ENCODE measurements at places on chromosomes 12 and 14.
A peak's percentile ranks its signal among the peaks of the same experiment; 100 is the strongest.

DNA sequence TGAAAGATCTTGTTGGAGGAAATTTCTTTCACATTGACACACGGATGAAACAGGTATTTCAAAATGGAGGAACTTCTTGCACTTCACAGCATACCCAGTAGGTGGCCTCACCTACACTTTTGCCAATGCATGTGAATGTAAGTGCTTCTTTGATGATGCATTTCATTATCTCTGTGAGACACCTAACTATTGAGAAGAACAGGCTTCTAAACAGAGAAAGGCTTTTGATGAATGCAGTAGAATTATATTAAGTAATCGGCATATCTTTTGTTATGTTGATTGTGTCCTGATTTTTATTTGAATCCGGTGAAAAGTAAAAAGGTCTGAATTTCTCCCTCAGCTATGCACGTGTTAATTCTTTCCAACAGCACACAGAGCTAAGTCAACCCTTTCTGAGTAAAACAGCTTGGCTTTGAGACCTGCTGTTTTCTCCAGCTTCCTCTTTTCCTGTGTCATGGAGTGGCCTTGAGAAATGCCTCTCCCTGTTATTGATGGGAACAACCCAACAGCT, 399.0 kb downstream of the NAV3 start:
- DNase-seq = peak; percentile 8

DNA sequence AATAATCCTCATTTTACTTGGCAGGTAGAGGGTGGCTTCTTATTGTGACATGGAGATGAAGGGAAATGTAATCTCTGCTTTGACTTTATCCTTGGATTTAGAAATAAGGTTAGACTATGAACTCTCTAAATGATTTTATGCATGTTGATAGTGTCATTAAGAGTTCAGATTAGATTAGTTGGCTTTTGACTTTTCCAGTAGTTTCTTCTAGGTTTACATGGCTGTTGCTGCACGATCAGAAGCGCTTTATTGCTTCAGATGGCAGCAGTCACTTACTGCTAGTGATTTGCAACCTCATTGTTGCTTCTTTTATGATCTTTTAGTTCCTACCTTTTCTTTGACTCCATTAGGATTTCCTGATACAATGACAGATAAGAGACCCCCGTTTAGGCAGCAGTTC, 32.3 kb downstream of the SLC15A5 start:
- no peak for DNase-seq

DNA sequence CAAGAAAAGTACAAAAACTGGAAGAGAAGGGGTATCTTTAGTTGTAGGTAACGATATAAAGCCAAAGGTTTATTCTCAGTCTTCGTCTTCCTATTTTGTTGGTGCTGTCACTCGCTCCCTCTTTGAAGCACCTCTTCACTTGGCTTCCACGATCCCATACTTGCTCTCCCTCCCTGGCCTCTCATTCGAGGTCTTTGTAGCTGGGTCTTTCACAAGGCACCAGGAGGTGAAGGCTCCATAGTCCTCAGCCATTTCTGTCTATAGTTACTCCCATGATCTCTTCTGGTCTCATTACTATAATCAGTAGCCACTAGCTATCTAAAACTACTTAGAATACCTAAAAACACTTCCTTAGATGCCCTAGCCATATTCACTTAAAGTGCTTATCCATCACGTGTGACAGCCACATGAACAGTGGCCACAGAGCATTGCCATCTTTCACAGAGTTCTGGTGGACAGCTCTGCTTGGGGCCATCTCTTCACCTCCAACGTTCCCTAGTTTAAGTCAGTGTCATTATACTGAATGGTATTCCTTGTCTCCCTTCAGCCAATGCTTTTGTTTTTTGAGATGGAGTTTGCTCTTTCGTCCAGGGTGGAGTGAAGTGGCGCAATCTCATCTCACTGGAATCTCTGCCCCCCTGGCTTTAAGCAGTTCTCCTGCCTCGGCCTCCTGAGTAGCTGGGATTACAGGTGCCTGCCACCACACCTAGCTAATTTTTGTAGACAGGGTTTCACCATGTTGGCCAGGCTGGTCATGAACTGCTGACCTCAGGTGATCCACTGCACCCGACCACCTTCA, 57.1 kb downstream of the ATP2A2 start:
- no peak for DNase-seq

DNA sequence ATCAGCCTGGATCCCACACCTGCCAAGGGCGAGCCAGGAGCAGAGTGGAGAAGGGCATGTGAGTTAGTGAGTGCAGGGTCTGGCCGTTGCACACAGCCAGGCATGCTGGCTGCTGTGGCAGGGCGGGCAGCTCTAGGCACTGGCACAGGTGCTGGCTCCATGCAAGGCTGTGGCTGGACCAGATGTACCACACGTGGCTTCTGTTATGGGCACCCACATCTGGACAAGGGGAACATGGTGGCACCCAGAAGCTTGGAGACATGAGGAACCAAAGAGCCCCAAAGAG, 20.1 kb downstream of the SERPINA3 start:
- no peak for DNase-seq

- no peak for DNase-seq
These were observed 99.0 kb downstream of the STAB2 start for GRCh38 chr12:103686026-103686425.

GRCh38 chr12:6360578-6361490, 14.5 kb downstream of the SCNN1A start:
- no peak for DNase-seq

- no peak for DNase-seq
These were observed 155.3 kb downstream of the PHETA1 start for GRCh38 chr12:111213561-111213960.

DNA sequence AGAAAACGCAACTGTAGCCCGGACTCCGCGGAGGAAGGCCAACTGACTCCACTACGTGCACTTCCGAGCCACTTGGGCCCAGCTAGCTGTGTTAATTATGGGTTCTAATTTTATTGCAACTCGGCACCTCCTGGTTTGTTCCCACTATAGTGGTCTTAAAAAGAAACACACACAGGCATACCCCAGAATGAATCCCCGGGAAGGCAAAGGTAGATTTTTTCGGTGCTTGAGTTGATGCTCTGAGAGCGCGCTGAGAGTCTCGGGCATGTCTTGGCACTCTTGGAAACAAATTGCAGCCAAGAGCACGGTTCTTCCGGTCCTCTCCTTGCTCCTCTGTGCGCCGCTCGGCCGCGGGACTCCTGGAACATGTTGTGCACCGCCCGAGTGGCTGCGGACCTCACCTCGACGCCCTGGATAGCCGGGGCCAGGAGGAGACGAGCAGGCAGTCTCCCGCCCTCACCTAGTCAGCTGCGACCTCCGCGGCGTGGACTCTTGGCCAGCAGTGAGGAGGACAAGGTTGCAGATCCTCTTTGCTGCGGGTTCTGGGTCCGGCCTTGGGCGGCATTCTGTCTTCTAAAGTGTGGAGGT, 6.8 kb upstream of the PAX9 start:
- no peak for DNase-seq

- no peak for DNase-seq
These were observed 149.5 kb upstream of the LMNTD1 start for GRCh38 chr12:25702553-25702952.

All from NCI-H1092 treated with DMSO at 0.1 percent for 48 hours (cell line).